ENCODE measurements at places on chromosomes 7 and 10.

GRCh38 chr7:102275123-102275703 lies 11.5 kb upstream of the SH2B2 start:
- DNase-seq = no peak

- no peak for DNase-seq
Observed at GRCh38 chr7:73774923-73775322, 4.9 kb upstream of the CLDN3 start.

DNA sequence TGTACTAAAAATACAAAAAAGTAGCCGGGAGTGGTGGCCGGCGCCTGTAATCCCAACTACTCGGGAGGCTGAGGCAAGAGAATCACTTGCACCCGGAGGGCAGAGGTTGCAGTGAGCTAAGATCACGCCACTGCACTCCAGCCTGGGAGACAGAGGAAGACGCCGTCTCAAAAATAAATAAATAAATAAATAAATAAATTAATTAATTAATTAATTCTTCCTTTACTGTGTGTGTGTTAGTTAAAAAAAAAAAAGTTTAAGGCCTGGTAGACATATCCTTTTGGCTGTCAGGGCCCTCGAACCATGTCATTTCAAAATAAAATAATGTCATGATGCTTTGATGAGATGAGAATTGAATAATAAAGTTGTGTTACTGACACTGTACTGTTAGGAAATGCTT lies 81.3 kb downstream of the ZNF467 start:
- DNase-seq = no peak

DNA sequence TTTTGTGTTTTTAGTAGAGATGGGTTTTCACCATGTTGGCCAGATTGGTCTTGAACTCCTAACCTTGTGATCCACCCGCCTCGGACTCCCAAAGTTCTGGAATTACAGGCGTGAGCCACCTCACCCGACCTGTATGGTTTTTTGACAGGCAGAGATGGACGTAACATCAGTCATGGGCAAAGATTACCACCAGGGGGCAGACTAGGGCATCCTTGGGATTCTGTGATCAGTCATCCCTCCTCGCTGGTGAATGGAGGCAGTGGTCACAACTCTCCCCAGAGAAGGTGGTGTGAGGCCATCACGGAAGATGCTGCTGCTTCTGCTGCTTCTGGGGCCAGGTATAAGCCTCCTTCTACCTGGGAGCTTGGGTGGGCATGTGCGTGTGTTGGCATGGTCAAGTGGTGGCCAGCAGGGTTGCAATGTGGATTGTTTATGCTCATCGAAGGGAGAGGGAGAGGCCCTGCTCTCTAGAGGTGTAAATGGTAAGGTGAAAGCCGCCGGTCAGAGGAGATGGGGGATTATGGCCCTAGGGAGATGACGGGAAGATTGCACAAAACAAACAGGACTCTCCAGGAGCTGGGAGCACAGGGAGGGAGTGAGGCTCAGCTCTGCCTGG lies 122.7 kb upstream of the PRSS1 start:
- DNase-seq = peak; percentile 65

GRCh38 chr7:47422611-47423010 lies 159.3 kb downstream of the TNS3 start:
- no peak for DNase-seq

DNA sequence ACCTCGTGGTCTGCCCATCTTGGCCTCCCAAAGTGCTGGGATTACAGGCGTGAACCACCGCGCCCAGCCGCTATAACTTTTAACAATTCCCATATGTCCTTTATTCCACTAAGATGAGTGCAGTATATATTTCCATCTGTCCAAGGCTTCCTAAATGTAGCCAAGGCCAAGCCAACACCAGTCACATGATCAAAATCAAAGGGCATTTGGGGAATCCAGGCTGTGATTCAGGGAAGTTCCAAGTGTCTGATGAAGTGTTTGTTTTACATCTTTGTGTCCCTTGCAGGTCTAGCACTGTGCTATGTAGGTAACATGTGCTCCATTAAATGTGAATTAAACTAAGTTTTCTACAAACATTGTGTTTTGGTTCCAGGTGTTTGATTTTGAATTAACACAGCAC lies 20.8 kb downstream of the AKR1E2 start:
- no peak for DNase-seq

DNA sequence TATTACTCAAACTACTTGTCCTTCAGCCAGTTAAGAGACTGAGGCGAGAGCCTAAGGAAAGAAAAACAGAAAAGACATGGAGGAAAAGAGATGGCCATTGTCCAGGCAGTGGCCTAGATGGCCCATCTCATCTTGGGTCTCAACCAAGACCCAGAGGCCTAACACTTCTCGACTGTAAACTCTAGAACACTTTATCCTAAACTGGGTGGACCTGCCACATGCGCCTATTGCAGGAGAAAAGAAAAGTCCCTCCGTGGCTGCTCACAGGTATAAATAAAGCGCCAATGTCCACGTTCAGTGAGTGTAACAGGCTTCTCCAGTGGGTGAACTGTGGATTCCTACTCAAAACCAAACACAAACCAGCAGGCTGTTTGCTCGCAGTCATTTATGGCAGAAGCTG lies 92.7 kb upstream of the DDC start:
- no peak for DNase-seq

GRCh38 chr7:132785870-132786269 lies 209.6 kb upstream of the PLXNA4 start:
- no peak for DNase-seq

DNA sequence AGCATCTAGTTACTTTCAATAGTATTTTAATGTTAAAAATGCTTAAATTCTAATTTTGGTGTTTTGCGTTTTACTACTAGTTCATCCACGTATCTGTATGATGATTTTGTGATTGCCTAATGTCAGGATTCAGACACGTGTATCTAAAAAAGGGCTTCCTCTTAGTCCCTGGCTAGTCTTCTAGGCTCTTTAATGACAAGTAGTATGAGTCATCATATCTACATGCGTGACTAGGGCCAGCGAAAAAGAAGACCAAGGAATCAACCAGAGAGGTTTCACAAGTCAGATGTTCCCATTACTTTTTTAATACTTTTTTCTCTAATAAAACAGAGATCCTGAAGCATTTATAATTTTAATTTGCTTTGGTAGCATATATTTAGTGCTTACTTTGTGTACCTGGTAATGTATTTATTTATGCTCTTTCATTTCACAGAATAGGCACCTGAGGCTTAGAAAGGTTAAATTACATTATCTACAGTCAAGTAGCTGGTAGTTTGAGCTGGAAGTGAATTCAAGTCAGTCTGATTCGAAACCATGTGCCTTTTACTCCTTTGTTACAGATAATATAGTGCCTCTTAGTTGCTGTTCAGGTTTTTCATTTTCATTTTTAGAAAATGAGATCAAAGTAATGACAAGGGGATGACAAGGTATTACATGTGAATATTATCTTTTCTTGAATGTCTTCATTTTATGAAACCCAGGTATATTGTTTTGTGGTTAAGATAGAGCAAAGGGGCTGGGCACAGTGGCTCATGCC lies 140.3 kb downstream of the FOXP2 start:
- DNase-seq = no peak

- no peak for DNase-seq
Observed at GRCh38 chr10:20596911-20597310, 300.2 kb downstream of the NEBL start.

DNA sequence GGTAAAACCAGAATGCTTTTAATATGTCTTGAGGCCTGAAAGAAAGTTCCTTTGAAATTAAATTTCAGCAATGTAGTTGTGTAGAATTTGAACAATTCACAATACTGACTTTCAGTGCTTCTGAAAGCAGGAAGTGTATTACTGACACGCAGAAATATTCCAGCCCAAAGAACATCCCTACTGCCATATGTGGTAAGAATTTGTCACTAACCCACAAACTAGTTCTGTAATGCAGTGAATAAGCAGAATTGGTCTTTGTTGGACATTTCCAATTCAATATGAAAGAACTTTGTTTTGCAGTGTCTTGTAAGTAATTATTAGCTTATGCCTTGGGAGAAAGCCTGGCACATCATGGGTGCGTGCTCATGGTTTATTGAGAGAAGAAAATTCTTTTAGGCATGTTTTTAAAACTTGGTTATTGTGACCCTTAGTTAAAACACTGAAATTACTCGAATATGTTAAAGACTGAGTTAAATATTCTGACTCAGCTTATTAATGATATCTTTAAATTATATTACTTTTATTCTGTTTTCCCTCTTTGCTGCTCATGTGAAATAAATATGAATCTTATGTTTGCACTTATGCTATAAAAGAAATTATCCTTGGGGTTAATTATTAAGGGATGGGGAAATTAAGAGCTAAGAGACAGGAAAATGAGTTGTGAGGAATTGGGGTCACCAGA lies 33.4 kb downstream of the PTPN12 start:
- DNase-seq = no peak

GRCh38 chr10:12945690-12946359 lies 55.7 kb downstream of the CCDC3 start:
- DNase-seq = no peak

GRCh38 chr7:22633954-22634474 lies 93.0 kb upstream of the IL6 start:
- DNase-seq = no peak

DNA sequence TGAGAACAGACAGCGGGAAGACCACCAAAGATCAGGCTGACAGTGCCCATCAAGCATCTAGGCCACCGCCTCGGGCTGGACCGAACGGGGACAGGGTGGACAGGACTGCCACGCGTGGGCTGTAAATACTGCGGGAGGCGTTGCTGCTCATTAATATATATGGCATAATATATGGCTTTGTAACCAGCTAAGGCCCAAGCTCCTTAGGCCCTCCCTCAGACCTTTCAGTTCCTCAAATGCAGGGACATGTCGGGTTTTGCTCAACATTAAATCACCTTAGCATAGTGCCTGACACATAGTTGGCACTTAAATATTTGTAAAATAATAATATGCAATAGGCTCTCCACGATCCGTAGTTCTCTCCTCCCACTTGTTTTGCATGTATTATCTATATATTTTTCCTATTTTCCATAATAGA lies 402 bp upstream of the TMEM168 start:
- DNase-seq = no peak

DNA sequence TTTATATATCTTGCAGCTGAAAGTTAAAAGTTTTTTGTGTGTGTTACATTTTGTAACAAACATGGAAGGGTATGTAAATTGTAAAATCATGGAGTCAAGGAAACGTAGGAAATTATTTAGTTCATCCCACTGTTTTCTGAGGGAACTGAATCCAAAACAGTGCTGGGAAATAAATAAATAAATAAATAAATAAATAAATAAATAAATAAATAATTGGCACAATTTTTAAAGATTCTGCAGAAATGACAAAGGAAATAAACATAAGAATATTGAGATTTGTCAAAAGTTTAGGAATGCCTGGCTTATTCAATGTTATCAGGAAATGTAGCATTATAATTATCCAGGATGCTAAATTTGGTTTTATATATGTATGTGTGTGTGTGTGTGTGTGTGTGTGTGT lies 91.4 kb upstream of the AGBL3 start:
- no peak for DNase-seq

DNA sequence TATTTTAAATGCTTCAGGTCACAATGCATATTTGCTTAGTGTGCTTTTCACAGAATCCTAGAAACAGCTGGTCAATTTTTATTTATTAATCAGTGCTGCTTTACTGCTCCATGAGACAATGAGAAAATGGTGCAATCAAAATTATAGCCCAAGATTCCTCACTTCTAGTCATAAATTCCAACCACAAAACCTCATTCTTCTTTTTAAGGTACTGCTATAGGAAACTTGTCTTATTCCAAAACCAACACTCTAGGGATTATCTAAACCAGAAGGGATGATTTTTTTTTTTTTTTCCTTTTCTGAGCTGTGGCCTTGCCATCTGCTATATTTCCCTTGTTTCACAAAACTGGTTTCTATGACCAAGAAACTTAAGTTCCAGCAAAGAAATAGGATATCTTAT lies 64.0 kb upstream of the SEMA3A start:
- no peak for DNase-seq

- no peak for DNase-seq
Observed at GRCh38 chr10:78381107-78381506, 347.4 kb downstream of the RPS24 start.

- DNase-seq = no peak
Observed at GRCh38 chr7:33039257-33039902, 23.2 kb downstream of the NT5C3A start.

DNA sequence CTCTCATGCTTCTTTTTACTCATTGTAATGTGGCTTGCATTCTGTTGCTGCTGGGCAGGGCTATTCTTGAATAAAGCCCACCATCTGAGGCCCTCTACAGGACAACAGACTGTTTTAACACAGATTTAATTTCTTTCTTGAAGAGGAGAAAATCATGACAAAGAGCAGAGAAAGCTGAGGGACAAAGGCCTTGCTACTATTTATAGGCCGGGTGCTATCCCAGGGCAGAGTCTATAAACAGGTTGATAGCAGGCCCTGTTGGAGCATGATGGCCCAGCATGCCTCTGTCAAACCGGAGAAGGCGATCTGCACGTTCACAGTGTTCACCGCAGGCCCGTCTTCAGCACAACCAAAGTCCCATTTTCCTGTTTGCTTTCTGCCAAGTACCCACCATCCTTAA lies 3.0 kb downstream of the VIPR2 start:
- no peak for DNase-seq

- no peak for DNase-seq
Observed at GRCh38 chr7:104621321-104621720, 292.9 kb downstream of the LHFPL3 start.

DNA sequence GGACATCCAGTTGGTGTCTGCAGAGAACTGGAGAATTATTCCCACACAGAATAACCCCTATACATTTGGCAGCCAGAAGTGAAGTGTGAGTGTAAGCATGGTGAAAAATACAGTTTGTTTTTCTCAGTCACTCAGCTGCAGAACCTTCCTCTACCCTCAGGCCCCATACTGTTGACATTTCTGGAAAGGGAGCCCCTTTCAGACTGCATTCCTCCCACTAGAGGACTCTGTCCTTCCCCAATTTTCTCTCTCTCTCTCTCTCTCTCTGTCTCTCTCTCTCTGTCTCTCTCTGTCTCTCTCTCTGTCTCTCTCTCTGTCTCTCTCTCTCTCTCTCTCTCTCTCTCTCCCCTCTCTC lies 86.8 kb upstream of the STEAP1B start:
- DNase-seq = no peak

GRCh38 chr7:33040803-33041516 lies 21.6 kb downstream of the NT5C3A start:
- peak; percentile 28 for DNase-seq

- DNase-seq = no peak
Observed at GRCh38 chr7:74398426-74398825, 55.3 kb upstream of the GTF2IRD1 start.

- no peak for DNase-seq
Observed at GRCh38 chr10:53487019-53487983, 714.7 kb upstream of the MBL2 start.

DNA sequence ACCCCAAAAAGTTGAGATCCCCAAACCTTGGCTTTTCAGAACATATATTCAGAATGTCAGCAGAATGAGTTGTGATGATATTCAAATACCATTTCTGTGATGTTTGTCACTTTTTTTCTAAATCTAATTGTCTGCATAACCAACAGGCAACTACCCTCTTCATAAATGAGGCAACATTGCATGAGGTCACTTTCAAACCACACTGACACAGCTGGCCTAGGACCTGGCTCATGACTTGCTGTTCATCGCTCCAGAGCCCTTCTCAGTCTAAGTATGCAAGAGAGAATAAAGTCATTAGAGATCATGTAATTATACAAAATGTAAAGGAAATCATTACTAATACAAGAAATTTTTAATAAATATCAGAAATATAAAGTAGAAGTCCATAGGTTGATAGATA lies 681.9 kb downstream of the GRM8 start:
- no peak for DNase-seq
